ENCODE measurements at places on chromosomes 3 and 15.

- no peak for DNase-seq
Measured at GRCh38 chr3:123792473-123793201, 91.5 kb downstream of the MYLK start.

DNA sequence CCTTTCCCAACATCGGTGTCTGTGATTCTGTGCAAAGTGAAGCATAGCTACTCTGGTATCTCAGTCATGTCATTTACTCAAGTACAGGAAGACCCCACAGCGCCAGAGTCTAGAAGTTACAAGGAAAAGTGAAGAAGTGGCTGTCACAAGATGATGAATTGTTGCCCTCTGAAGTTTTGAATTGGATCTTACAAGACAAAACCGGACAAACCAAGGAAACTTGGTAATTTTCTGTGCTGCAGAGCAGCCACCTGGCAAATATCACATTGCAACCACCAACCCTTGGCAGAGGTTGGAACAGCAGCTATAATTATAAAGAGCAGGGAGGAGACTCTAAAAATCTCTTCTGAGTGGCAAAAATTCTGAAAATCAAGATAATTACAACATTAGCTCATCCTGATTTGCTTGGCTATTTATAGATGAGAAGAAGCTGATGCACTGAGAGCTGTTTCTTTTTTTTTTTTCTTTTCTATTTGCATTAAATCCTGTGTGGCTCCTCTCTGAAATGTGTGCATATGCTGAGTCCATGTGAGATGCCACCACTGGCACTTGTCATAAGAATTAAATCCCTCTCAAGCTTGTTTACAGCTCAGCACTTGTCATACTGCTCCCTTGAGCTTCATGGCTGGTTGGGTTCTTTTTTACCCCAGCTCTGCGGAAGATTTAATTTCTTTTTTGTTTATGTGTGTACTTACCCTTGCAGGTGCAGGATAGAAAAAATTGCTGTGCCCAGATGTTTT is 68.0 kb upstream of the MNS1 start:
- no peak for DNase-seq

- DNase-seq: no peak
Measured at GRCh38 chr3:45204136-45204535, 22.0 kb downstream of the TMEM158 start.

DNA sequence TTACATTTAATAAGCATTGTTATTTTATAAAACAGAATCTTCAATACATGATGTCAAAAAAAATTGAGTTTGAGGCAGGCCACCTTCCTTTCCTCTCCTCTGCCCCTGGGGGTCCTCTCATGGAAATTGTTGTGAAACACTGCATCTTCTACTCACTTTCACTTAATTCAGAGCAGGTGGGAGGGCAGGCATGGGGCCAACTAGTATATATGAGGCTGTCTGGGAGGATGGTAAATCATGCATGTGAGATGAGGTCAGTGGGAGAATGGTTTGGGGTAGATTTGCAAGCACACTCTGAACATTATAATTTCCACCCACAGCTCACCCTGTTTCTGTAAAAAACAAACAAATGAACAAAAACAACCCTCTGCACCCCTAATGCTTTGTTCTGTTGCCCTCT is 10.4 kb upstream of the CCDC14 start:
- peak; percentile 50 for DNase-seq

DNA sequence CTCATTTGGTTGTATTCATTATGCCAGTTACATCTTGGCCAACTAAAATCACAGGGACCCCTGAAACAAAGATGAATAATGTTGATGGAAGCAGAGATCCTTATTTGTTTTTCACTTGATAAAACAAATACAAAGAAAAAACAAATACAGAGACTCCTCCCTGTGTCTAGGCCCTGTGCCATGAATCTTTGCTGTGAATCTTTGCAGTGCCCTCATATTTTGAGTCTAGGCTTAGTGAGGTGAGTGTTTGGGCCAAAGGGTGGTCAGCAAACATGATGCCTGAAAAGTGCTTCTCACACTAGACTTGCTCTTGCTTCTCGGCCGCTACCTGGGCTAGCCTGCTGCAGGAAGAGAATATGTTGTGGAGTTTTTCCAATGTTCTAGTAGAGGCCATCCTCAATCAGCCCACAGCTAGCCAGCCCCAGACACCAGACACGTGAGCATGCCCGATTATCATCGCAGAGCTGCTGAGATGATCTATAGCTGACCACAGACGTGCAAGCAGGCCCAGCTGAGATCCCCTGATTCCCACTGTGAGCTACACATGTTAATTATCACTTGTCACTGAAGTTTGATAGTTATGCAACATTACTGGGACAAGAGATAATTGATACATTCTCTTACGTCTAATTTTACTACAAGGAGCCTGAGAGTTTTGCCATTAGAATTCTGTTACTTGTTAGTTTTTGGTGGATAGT is 191.4 kb downstream of the THRB start:
- peak; percentile 54 for DNase-seq

DNA sequence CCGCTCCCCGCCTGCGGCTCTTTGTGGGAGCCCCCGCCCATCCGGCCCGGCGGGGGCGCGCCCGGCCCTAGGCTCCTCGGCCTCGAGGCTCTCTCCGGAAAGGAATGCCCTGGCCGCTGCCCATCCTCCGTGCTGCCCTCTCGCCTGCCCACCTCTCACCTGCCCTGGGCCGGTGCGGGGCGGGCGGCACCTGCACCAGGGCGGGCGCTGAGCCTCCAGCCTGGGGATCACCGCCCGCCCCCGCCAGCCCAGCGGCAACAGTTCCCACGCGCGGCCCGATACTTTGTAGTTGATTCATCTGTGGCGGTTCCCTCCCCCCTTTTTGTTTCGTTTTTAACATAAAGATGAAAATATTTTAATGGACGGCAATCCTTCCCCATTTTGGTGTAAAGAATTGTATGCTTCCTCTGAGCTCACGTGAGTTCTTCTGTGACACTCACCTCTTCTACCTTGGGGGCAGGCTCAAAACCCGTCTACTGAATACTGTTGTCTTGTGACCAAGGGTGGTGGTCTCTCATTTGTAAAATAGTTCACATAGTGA is 1.9 kb downstream of the KLF13 start:
- no peak for DNase-seq

DNA sequence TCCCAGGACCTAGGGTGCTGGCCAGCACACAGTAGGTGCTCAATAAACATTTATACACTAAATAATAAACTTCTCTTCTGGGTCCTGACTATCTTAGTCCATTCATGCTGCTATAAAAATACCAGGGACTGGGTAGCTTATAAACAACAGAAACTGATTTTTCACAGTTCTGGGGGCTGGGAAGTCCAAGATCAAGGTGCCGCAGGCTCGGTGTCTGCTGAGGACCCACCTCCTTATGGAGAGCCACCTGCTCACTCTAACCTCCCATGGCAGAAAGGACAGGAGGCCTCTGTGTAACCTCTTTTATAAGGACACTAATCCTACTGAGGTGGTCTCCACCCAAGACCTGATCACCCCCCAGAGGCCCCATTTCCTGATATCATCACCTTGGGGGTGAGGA is 114.4 kb upstream of the IQSEC1 start:
- no peak for DNase-seq

DNA sequence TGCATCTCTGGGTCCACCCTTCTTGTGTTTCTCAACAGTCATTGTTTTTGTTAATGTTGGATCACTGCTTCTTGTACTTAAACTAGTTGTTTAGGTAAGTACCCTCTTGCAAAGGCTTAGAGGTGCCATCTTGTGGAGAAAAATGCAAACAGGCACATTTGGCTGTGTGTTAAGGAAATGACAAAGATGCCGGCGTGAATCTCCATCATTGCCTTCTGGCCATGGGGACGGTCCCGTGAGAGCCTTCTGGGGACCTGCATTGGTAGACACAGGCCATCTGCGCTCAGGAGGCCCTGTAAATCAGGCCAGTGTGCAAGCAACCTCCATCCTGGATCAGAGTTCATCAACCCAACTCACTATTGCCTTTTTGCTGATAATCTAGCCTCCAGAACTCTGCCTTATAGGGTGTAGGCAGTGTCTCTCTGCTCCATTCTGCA is 158.6 kb upstream of the NR2E3 start:
- DNase-seq: no peak

GRCh38 chr3:129343643-129344360 is 65.1 kb downstream of the HMCES start:
- DNase-seq: no peak

GRCh38 chr3:143309705-143310104 is 190.1 kb downstream of the CHST2 start:
- no peak for DNase-seq

GRCh38 chr3:78177780-78178179 is 1137.9 kb downstream of the ROBO2 start:
- no peak for DNase-seq

- no peak for DNase-seq
Measured at GRCh38 chr15:91695799-91696198, 157.7 kb upstream of the SLCO3A1 start.

DNA sequence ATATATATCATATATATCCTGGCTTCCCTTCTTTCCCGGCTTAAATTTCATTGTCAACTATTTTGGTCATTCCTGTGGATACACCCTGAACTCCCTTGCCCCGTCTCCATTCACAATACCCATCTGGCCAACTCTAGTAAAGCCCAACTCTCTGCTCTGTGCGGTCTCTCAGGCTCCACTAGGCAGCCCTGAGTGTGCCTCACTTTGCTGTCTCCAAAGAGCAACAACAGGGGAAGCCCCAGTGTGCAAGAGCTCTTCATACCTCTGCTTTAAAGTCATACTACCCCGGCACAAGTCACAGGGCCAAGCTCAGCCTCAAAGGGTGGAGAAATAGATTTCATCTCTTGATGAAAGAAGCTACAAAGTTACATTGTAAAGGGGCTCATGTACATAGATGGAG is 18.9 kb upstream of the FEM1B start:
- no peak for DNase-seq

GRCh38 chr15:68704496-68705021 is 116.1 kb downstream of the ANP32A start:
- DNase-seq: no peak

DNA sequence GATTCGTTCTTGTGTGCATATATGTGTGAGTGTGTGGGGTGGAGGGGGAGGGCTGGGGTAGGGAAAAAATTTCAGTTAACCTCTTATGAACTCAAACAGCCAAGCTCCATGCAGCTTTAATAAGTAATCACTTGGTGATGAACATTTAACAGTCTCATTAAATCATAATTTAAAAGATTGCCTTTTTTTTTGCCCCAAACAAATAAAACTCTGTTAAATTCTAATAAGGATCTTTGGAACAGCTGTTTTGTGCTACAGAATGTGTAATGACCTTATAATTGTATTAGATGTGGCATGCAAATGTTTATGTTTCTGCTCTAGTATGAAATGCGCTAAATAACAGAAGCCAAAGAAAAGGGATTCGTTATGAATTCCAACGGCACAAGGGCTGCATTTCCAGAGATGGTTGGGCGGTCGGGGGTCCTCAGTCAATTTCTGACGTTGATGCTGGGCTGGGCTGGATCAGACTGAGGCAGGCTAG is 80.0 kb upstream of the RORA start:
- DNase-seq: no peak

- no peak for DNase-seq
Measured at GRCh38 chr15:52158084-52158765, 33.0 kb downstream of the GNB5 start.

GRCh38 chr15:72971766-72972165 is 80.5 kb upstream of the NEO1 start:
- DNase-seq: no peak

GRCh38 chr3:229183-229661 is 32.7 kb downstream of the CHL1 start:
- no peak for DNase-seq

Measured in fibroblast of skin of left biceps (primary cell).